ENCODE measurements at places on chromosomes 4 and X.

GRCh38 chr4:138114434-138114833 is 127.7 kb downstream of the SLC7A11 start:
- DNase-seq, result no peak

DNA sequence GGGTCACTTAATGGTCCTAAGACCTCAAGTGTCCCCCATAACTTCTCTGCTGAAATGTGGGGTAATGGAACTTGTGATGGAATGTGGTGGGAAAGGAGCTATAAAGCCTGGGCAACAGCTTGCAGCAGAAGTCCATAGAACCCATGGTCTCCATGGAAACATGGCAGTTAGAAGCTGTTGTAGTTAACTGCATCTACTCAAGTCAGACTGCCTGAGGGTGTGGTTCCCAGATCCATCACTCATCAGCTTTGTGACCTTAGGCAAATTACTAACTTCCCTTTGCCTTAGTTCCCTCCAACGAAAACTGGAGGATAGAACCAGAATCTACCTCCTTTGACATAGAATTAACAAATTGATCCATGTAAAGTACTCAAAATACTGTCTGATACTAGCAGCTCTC is 113.0 kb downstream of the SPATA18 start:
- no peak for DNase-seq

GRCh38 chrX:78687586-78687985 is 28.5 kb upstream of the RTL3 start:
- DNase-seq, result no peak

DNA sequence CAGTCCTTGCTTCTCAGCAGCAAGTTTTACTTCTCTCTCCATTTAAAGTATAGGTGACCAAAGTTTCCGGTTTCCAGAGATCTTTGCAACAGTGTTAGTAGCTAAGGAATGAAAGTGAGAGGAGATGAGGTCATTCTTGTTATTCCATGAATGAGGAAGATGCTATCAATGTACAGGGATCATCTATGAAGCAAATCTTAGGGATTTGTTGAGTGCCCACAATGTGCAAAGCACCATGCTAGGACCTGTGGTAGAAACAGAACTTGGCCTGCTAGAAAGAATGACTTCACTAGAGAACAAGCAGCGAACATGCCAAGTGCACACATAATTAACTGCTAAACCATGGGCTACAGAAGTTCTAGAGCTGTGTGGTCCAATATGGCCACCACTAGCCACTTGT is 112.5 kb downstream of the MID1 start:
- no peak for DNase-seq

DNA sequence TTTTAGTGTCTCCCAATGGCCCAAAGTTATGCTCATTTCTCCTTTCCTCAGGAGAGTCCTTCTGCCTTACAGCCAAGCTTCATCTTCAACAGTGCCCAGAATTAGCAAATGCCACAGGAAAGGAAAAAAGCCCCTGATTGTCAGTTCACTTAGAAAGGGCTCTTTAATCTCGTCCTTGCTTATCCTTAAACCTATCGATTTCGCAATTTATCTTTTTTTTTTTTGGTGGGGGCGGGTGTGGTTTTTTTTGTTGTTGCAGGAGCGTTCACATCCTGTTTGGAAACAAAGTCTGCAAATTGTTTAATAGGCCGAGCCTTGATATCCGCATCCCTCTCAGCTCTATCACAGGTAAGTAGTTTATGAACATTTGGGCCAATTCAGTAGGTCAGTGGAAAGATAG is 20.2 kb downstream of the TRPC5OS start:
- no peak for DNase-seq

All from mucosa of gallbladder (tissue), 1 donor.